ENCODE measurements at places on chromosomes 6 and 20. TPM values are rescaled to one million over a fixed set of nuclear protein-coding genes. Genes with fewer than 3 reads are reported as not detected.

The OLIG3 gene
- total RNA-seq: 0.23 TPM

The SYNGAP1 gene
- total RNA-seq: 15.9 TPM

The SPINT4 gene
- not detected for total RNA-seq

The C6orf163 gene
- not detected for total RNA-seq

The RBM12 gene
- total RNA-seq: 23.6 TPM

The MATN4 gene
- not detected for total RNA-seq

The MICB gene
- 4.8 TPM for total RNA-seq

The CRISP3 gene
- 0.12 TPM for total RNA-seq

The SEL1L2 gene
- total RNA-seq: not detected

The SLC17A3 gene
- not detected for total RNA-seq

The COX4I2 gene
- total RNA-seq: not detected

The RIPOR3 gene
- 9.6 TPM for total RNA-seq

The ADTRP gene
- 0.72 TPM for total RNA-seq

The ZNF76 gene
- total RNA-seq: 46.9 TPM

The LTB gene
- not detected for total RNA-seq

The RNF144B gene
- 18.4 TPM for total RNA-seq

The TREM2 gene
- 0.54 TPM for total RNA-seq

The GNAS-AS1 gene
- not detected for total RNA-seq

The BPIFA1 gene
- not detected for total RNA-seq

The F13A1 gene
- 41.6 TPM for total RNA-seq

The RUNX2 gene
- 0.77 TPM for total RNA-seq

The KIF13A gene
- 98.9 TPM for total RNA-seq

The SYNDIG1 gene
- total RNA-seq: 0.40 TPM

The BICRAL gene
- 28.5 TPM for total RNA-seq

The ERVFRD-1 gene
- total RNA-seq: 0.12 TPM

The LRFN2 gene
- total RNA-seq: not detected

The FOXA2 gene
- not detected for total RNA-seq

The PDE7B gene
- 23.6 TPM for total RNA-seq

The TP53TG5 gene
- total RNA-seq: not detected

The SIRPB2 gene
- 9.3 TPM for total RNA-seq

The FGD2 gene
- total RNA-seq: 34.5 TPM

The OR2H1 gene
- not detected for total RNA-seq

The GABRR1 gene
- 0.31 TPM for total RNA-seq

The BMP5 gene
- 1.2 TPM for total RNA-seq

The SLC12A5 gene
- total RNA-seq: not detected

The APOM gene
- 5.1 TPM for total RNA-seq

The INSM1 gene
- total RNA-seq: not detected

The TPX2 gene
- total RNA-seq: 0.85 TPM
